ENCODE measurements at places on chromosomes 6 and 20.

GRCh38 chr6:14417377-14417776 is 299.8 kb downstream of the CD83 start:
- DNase-seq, result no peak

GRCh38 chr20:8121666-8122065 is 10.4 kb upstream of the PLCB1 start:
- DNase-seq, result no peak

GRCh38 chr6:67887419-67887746 is 747.7 kb upstream of the ADGRB3 start:
- no peak for DNase-seq

GRCh38 chr20:38550274-38550673 is 30.7 kb upstream of the ADIG start:
- DNase-seq, result no peak

GRCh38 chr6:21522797-21523456 is 70.6 kb upstream of the SOX4 start:
- DNase-seq, result no peak

GRCh38 chr6:15962449-15962764 is 166.5 kb upstream of the MYLIP start:
- DNase-seq, result no peak

DNA sequence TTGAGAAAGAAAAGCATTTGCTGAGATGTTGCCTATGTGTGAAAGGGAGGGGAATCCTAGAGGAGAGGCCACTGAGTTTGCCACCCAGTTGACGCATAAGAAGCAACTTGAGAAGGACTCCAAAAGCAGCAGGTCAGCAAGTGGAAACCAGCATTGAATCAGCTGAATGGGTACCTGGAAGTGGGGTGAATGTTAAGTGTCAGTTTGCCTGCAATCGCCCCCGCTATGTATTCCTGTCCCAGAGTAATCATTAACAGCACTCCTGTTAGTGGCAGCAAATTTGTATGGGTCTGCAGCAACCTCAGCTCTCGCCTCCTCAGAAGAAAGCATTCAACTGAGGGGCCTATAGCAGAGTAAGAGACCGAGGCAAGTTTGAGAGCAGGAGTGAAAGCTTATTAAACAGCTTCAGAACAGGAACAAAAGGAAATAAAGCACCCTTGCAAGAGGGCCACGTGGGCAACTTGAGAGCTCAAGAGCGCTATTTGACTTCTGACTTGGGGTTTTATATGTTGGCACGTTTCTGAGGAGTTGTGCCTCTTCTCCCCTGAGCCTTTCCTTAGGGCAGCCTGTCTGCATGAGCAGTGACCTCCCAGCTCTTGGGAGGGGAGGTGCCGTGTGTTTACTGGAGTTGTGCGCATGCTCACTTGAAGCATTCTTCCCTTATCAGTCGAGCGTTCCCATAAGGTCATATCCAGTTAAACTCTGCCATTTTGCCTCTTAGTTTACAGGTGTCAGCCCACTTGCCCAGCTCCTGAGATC is 122.6 kb upstream of the PHACTR1 start:
- DNase-seq, result no peak
